Right kidney (tissue), 9 donors: ENCODE measurements at places on chromosomes 3 and 15.

GRCh38 chr3:76551739-76552138 lies 488.2 kb upstream of the ROBO2 start:
- DNase-seq = no peak

- DNase-seq = no peak
Observed at GRCh38 chr3:36840453-36840921, 76.1 kb upstream of the DCLK3 start.

- DNase-seq = no peak
Observed at GRCh38 chr3:175129571-175129970, 270.4 kb downstream of the NAALADL2 start.

- peak; percentile 32 for DNase-seq
Observed at GRCh38 chr3:192850451-192850981, 67.1 kb downstream of the MB21D2 start.

- DNase-seq = no peak
Observed at GRCh38 chr15:33742800-33743199, 225.5 kb upstream of the CHRM5 start.

- no peak for DNase-seq
Observed at GRCh38 chr3:178671377-178671776, 135.1 kb downstream of the KCNMB2 start.
